SW 1271 (cell line): ENCODE measurements at places on chromosomes 12 and 14.

DNA sequence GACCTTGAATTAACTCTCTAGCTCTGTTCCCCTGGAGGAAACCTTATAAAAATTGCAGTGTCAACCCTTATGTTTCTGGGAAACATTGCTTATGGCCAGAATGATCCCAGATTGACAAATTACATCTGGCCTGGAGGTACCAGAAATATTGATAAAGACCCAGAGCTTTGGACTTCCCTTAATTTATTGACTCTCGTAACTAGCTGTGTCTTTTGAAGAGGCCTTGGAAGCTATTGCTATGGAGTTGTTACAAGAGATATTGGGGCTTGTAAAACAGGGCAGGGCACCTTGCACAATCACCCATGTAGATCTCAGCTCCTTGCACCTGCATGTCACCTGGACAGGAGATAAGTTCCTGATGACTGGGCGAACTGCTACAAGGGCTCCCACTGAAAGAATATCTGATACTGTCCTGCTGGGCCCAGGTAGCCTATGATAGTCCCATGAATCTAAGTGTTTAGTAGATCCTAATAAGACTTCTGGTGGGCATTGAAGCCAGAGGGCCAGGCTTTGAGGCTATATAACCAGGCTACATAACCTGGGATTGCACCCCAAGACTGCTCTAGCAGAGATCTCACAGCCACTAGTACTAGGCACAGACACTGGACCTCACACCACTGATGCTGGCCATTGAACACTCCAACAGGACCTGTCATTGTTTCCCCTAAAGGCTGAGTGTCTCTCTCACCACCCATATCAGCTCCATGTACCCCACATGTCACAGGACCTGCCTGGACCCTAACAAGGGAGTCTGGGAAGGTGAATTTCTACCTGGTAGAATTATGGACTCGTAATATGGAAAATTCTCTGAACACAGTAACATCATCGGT, 135.7 kb upstream of the PWP1 start:
- DNase-seq = no peak

GRCh38 chr12:14984766-14985285, 12.0 kb downstream of the PDE6H start:
- DNase-seq = no peak

- no peak for DNase-seq
Observed at GRCh38 chr12:107509421-107509820, 176.2 kb upstream of the PWP1 start.

- no peak for DNase-seq
Observed at GRCh38 chr12:125956186-125956585, 891.0 kb downstream of the AACS start.

DNA sequence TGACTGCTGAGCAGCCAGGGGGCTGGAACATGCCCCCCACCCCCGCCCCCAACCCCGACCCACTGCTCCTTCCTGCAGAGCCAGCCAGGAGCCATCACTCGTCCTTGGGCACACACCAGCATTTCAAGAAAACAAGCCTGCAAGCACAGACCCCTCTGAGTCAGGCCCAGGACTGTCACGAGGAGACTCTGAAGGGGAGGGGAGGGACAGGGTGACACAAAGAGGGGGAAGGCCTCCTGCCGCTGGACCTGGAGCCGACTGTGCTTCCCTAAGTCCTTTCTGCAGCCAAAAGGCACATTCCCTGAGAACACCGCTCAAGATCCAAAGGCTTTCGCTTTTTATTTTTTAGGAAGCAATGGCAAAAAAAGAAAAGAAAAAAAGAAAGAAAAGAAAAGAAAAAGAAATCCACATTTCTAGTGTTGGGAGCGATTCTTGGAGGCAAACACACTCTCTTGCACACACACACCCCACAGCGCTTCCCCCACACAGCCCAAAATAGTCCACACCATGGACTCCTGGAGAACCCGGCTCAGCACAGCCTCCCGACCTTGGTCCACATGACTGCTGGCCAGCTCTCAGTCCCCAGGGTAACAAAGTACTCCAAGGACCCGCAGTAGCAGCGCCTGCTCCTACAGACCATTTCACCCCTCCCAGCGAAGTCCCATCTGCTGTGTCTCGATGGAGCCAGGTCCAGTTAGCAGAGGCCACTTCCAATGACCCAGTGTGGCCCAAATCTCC, 101.7 kb downstream of the DPF3 start:
- DNase-seq = no peak

DNA sequence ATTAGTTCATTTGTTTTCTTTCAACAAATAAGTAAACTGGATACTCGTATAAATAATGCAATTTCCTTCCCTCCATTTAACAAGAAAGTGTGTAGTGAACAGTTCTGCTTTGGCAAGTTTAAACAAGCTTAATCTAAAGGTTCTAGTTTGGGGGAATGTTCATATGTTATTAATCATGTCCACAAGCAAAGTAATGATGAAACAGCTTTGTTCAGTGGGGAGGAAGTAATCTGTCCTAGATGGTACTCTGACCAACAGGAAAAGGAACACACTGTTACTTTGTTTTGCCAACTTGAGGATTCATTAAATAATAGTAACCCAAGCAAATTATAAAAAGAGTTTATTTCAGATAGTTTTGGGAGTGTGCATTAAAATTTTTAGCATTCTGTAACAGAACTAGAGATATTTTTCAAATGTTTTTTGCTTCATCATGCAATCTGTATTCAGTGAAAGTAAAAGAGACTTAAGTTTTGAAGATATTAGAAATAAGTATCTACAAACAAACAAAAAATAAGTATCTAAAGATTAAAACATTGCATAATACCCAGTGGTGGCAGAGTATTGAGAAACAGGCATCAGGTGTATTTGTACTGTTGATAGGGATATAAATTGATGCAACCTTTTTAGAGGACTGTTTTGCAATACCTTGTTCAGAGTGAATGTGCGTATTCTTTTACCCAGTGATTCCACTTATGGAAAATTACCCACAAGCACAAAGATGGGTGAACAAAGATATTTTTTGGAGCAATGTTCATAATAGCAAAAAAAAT, 61.1 kb downstream of the RAB35 start:
- no peak for DNase-seq

- DNase-seq = no peak
Observed at GRCh38 chr14:87002776-87003175, 990.2 kb downstream of the GALC start.
